ENCODE measurements at places on chromosomes 16 and 17.

- DNase-seq: peak; percentile 46
Measured at GRCh38 chr17:14886200-14886739, 378.9 kb downstream of the PMP22 start.

GRCh38 chr17:76381633-76382350, 2.6 kb upstream of the SPHK1 start:
- DNase-seq: peak; percentile 46

GRCh38 chr17:51487947-51488346, 227.6 kb downstream of the UTP18 start:
- no peak for DNase-seq

- DNase-seq: no peak
Measured at GRCh38 chr16:50066482-50067289, 916 bp downstream of the HEATR3 start.

GRCh38 chr17:64611369-64611768, 50.7 kb downstream of the SMURF2 start:
- DNase-seq: no peak

DNA sequence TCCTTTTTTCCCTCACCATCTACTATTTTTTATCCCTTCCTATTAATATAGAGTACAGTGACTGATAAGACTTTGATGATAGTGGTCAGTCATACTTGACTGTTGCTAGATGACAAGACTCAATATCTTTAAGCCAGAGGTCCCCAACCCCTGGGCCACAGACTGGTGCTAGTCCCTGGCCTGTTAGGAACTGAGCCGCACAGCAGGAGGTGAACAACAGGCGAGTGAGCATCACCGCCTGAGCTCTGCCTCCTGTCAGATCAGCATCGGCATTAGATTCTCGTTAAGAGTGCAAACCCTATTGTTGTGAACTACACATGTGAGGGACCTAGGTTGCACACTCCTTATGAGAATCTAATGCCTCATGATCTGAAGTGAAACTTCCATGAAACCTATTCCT, 341.3 kb downstream of the BCAS3 start:
- DNase-seq: no peak

DNA sequence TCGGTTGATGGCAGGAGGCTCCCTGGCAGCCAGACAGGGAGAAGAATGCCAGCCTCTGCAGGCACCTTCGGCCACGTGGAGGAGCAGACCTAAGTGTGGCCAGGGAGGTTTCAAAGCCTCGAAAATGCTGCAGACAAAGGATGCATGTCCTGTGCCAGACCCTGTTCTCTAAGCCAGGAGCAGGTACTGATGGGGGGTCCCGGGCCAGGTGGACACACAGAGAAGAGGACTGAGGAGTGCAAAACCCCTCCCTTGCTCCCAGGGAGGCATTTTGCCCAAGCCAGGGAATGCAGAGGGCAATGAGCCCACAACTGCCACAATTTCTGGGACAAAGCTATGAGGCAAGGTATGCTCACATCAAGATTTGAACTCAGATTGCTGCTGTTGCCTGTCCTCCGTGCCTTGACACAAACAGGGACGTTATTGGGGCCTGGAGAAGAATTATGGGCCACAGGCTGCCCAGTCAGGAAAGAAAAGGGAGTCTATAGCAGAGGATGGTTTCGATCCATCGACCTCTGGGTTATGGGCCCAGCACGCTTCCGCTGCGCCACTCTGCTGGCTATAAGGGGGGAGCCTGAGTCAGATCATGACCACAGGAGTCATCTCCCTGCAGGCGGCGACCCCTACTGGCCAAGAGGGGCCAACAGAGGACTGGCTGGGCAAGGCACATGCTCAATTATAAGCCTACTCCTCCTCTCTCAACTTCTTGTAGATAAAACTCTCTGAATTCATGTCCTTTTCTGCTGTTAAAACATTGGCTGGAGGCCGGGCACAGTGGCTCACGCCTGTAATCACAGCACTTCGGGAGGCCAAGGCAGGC, 25.1 kb upstream of the FOXK2 start:
- peak; percentile 98 for DNase-seq

- peak; percentile 71 for DNase-seq
Measured at GRCh38 chr16:53666786-53667415, 36.8 kb downstream of the RPGRIP1L start.

GRCh38 chr16:50679676-50680555, 1.2 kb downstream of the SNX20 start:
- no peak for DNase-seq

DNA sequence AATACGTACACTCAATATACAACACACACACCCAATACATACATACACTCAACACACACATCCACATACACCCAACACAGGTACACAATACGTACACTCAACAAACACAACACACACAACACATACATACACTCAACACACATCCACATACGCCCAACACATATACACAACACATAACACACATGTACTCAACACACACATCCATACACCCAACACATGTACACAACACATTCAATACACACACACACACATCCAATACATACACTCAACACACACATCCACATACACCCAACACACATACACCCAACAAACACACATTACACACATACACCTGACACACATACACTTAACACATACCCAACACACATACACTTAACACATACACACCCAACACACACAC, 95.9 kb downstream of the CCDC182 start:
- DNase-seq: no peak

DNA sequence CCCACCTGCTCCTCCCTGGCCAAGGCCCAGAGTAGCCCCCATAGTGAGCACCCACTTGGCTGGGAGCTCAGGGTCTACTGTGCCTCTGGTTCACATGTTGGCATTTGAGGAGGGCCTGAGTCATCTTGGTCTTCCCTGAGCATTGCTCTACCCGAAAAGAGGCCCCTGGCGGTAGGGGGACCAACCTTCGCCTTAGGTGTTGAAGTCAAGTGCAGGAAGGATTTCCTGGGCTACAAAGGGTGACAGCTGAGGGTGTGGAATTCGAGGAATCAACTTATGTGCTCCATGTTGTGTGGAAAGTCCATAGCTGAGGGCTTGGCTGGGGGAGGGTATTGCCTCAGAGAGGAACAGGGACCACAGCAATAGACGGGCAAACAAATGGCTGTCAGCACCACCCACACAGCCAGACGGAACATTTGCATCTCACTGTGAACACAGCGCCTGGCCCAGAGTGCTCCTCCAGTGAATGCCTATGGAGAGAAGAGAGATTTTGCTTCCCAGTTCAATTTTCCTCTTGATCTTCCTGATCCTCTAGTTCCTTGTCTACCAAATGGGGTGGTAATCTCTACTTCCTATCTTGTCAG, 35.6 kb upstream of the NGFR start:
- no peak for DNase-seq

DNA sequence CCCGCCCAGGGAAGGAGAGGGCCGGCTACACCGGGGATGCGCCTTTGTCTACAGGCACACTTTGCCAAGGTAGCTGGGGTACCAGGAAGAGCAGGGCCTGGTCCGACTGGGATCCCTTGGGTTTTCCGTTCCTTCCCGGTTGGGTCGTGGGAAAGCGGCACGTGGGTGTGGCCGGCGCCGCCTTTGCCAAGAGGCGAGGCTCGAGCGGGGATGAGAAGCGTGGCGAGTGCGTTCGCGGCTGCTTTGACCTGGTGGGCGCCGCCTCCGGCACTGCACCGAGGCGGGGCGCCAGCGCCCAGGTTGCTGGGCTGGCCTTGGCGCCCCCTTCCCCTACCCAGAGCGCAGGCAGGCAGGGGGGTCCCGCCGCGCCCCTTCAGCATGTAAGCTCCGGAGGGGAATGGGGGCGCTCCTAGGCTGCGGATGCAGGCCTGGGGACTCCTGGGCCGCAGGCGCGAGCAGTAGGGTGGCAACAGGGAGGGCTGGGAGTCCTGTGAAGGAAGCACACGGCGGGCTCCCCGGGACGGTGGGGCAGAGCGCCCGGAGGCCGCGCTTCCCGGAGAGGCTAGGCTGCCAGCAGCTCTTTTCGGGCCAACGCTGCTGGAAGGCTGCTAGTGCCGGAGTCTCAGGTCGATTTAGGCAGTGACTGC, 2.0 kb downstream of the HAS3 start:
- peak; percentile 20 for DNase-seq

DNA sequence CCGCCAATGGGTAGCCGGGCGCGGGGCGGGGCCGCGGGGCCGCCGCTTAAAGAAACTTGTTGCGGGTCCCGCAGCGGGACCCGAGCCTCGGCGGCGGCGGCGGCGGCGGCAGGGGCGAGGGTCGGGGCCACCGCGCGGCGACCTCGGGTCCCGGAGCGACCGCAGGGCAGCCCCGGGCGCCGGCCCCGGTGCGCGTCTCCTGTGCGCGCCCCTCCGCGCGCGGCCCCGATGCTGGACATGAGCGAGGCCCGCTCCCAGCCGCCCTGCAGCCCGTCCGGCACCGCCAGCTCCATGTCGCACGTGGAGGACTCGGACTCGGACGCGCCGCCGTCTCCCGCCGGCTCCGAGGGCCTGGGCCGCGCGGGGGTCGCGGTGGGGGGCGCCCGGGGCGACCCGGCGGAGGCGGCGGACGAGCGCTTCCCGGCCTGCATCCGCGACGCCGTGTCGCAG, at the start of gene SOX8:
TSS of gene SOX8 (plus strand) at position 76 of the 450 bp plus-strand sequence. CDS start at position 229, 153 bp downstream.
- DNase-seq: no peak

DNA sequence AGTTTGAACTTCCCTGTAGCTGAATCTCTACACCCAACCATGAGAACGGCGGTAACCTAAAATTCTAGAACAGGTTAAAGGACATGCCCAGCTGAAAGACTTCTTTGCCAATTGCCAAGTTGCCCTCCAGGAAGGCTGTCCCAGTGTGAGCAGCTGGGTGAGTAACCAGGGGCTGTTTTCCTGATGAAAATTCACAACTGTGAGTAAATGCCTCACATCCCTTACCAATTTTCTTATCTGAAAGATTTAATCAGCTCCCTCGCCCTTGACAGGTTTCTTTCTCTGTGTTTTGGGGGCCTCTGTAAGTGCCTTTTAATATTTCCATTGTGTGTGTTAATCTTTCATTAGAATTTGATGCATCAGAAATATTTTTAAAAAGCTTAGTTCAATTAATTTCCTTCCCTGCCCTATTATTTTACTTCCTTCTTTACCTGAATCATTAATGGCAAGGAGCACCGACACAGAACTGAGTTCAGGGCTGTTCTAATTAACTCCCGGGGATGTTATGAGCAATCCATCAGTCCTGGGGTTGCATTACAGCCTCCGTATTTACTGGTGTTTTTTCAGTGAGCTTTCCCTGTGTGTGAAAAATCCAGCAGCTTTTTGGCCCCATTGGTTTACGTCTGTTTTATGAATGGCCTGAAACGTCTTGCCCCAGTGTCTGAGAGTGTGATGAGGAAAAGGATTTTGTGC, 152.9 kb downstream of the CLEC16A start:
- DNase-seq: no peak

GRCh38 chr17:83026311-83026811, 53.0 kb upstream of the METRNL start:
- no peak for DNase-seq

- DNase-seq: no peak
Measured at GRCh38 chr16:5604770-5605169, 507.2 kb upstream of the EEF2KMT start.

GRCh38 chr17:31530391-31530985, 139.0 kb downstream of the RAB11FIP4 start:
- DNase-seq: no peak

DNA sequence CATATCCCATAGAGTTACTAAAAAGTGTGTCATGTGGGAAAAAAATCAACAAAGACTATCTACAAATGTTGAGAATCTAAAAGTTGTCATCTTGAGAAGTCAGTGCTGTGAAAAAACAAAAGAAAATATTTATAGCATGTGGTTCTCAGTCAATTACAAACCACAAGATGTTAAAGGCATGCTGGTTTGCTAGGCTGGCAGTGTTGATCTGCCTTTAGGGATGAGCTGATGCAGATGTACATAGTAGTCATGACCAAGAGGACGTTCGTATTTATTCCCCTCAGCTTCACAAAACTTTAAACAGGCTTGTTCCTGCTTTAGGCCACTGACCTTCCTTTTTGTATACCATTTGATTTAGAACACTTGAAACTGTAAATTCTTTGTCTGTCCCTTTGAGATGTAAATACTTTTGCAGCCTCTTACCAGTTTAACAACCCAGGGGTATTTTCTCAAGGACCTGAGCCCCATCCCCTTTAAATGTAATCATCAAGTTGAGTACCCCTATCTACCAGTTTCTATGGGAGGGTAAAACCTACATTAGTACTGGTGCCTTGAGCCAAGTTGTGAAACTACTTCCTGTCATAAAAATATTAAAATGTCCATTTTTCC, 446.6 kb downstream of the KCNJ18 start:
- DNase-seq: no peak

DNA sequence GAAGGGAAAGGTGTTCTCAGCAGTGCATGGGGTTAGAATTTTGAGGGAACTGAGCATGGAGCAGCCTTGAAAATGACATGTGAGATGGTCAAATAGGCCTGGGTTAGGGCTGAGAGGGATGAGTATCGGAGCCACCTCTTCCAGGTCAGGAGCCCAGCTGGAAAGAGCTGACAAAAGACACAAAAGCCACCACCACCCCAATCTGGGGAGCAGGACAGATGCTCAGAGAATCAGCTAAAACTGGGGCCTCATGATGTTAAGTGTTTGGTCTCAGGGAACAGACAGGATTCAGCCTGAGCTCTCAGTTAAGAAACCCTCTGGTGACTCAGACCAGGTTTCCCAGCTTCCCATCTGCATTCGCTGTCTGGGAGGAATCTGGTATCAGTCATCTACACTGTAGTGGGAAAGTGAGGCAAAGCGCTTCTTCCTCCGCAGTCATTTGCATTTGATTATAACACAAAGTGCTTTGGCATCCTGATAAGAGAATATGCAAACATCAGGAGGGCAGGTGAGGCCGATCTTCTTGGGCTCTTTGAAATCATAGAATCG, 2.6 kb downstream of the WNT9B start:
- DNase-seq: peak; percentile 57

GRCh38 chr17:1473841-1474240, 17.8 kb upstream of the CRK start:
- DNase-seq: no peak

DNA sequence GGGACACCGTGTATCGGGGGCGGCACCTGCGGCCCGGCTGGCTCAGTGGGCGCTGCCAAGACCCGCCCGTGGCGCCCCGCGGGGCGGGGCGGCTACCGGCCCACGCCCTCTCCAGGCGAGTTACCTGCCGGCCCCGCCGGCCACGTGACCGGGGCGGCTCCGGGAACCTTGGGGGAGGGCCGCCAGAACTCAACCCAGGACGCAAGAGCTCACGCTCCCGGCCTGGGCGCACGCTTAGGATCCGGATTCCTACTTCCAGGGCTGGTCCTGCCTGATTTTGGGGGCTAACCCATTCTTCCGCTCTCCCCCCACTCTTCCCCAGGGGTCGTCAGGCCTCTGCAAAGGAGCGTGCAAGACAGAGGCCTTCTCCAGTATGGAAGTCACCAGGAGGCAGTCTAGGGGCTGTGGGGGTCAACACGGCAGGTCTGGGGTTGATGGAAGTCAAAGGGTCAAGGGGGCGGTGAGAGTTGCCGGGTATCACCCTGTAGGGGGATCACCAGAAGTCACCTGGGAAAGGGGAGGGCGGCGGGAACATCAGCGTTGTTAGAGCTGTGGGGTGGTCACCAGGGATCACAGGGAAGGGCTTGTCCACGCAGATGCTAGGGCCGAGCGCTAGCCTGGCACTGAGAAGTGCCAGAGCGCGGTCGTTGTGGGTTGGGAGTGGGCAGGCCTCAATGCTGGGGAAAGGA, 354 bp upstream of the ESRP2 start:
- DNase-seq: no peak

- no peak for DNase-seq
Measured at GRCh38 chr17:78132084-78132676, 1.6 kb downstream of the TMC8 start.

- DNase-seq: no peak
Measured at GRCh38 chr17:72022328-72023275, 98.2 kb upstream of the SOX9 start.

All from EH (cell line).